ENCODE measurements at places on chromosomes 12 and 14.

GRCh38 chr14:21032326-21033132 lies 2.1 kb downstream of the RNASE13 start:
- DNase-seq = no peak

GRCh38 chr12:125314051-125314755 lies 249.0 kb downstream of the AACS start:
- no peak for DNase-seq

- DNase-seq = no peak
Observed at GRCh38 chr14:68548194-68549076, 244.4 kb downstream of the ZFP36L1 start.

GRCh38 chr14:32820181-32820580 lies 118.5 kb upstream of the NPAS3 start:
- DNase-seq = no peak

- DNase-seq = no peak
Observed at GRCh38 chr14:23544511-23545447, 6.8 kb downstream of the ZFHX2 start.

GRCh38 chr12:53097207-53097563 lies 282 bp upstream of the IGFBP6 start:
- no peak for DNase-seq

DNA sequence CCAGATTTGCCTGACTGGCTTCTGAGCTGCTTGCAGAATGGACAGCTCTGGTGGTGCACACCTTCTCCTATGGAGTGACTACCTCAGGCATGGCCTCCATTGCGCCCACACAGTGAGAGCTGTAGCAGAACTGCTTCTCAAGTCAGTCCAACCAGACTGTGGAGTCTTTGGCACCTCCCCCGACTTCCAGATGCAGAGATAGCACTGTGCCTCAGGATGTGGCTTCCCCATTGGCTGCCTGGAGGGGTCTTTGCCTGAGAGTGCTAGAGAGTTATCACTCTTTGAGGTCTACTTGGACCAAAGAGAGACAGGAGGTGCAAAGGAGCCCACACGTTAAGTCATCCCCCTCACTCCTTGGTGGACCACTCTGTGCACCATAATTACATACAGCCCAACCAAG lies 44.8 kb upstream of the FRS2 start:
- no peak for DNase-seq

DNA sequence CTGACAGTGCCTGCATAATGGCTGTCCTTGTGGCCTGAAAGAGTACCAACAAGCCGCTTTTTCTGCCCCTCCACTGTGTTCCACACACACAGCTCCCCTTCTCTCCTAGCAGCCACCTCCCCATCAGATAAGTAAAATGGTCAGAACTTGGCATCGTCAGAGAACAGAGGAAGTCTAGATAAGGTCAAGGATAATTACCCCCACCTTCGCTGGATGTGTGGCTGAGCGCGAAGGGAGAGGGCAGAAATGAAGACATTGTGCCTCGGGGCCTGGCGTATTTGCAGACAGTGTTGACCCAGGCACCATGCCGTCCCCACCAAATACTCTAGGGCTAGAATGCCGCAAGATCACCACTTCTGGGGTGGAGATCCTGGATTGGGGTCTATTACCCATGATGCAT lies 30.6 kb downstream of the FBXO21 start:
- no peak for DNase-seq

GRCh38 chr12:99019798-99020197 lies 374.7 kb downstream of the APAF1 start:
- DNase-seq = no peak

DNA sequence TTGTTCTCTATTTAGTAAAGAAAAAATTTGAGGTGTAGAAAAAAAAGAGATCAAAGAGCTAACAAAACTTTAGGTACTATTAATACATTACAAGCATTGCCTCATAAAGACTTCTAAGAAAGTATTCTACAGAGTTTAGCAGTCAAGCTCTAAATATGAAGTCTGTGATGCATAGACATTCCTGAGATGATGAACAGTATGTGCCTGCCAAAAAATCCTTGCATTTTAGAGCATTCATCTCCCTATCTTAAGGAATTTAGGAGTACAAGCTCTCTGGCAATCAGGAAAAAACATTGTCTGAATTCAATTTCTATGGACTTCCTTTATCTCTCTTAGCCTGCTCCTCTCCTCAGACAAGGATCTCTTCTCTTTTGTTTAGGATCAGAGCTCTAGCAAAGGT lies 202.6 kb upstream of the LRFN5 start:
- no peak for DNase-seq

GRCh38 chr14:52553671-52554575 lies 1.3 kb downstream of the GPR137C start:
- peak; percentile 69 for DNase-seq

- DNase-seq = no peak
Observed at GRCh38 chr12:92496790-92497189, 206.0 kb upstream of the PLEKHG7 start.

DNA sequence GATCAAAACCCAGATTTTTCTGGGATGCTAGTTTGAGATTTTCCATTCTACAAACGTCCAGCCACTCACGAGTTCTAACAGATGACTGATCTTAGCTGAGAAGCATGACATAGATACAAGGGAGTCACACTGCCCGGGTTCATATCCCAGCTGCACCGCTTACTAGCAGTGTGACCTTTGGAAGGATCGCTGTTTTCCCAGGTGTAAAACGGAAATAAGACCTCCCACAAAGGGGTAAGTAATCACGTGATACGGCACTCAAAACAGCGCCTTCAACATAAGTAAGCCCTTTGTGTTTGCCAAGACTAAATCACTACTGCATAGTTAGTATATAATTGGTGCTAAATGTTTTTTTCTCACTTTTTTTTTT lies 624 bp upstream of the PWP1 start:
- no peak for DNase-seq

DNA sequence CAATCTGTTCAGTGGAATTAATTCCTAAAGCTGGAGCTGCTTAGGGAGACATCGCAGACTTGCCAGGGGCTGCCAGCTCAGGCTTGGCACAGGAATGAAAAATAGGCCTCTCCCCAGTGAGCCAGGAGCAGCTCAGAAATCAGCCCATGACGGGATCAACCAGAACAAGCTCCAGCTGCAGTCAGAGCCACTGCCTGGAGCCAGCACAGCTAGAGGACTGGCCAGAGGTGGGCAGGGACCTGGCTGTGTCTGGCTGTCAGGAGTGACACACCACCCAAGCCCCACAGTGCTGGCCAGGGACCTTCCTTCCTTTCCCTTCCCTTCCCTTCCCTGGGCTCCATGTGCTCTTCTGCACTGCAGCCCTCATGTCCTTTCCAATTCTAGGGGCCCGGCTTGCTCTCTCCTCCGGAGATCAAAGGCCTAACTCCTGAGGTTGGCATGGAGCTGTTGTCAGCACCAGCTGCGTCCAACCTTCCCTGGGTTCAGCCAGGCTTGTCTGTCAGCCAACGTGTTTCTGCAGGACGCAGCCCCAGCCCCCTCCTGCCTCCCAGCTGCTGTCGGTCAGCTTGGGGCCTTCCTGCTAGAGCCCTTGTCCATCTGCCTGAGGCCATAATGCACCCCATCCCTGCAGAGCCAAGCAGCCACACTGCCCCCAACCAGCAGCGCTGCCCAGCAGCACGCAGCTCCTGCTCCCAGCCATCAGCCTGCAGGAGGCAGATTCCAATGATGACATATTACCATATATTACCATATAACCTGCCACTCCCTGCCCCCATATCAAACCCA lies 149.3 kb downstream of the CALM1 start:
- DNase-seq = no peak

DNA sequence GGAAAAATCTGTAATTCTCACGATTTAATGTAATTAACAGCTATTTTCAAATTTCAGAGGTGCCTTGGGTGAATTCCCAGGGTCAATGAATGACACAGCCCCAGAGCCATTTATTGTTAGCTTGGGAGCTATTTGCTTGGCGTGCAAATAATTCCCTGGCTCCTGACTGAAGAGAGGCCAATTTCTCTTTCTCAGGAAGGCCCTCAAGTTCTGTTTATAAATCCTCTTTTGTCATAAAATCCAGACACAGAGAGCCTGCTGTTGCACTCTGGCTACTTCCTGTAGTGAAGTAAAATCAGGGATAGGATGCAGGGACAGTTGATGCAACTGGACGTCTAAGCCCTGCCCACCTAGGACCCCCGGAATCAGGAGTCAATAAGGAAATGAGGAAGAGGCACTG lies 154.3 kb downstream of the TMX1 start:
- DNase-seq = no peak

GRCh38 chr14:19838433-19838832 lies 34.9 kb downstream of the OR4N2 start:
- no peak for DNase-seq

GRCh38 chr12:75944097-75944904 lies 87.3 kb downstream of the PHLDA1 start:
- no peak for DNase-seq

DNA sequence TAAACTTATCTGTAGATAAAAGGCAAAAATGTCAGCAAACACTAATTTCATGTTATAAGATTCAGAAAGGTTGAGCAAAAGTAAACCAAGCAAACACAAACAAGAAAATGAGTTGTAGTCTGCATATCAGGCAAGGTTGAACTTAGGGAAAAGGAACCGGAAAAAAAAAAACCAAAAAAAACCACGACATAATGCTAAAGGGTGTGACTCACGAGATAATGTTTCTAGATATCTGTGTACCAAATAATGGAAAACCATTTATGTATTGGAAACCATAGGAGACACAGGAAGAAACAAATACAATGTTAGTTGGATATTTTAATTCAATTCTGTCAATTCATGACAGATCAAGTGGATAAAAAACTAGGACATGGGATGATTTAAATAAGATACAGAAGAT lies 60.5 kb downstream of the GPATCH2L start:
- DNase-seq = no peak

DNA sequence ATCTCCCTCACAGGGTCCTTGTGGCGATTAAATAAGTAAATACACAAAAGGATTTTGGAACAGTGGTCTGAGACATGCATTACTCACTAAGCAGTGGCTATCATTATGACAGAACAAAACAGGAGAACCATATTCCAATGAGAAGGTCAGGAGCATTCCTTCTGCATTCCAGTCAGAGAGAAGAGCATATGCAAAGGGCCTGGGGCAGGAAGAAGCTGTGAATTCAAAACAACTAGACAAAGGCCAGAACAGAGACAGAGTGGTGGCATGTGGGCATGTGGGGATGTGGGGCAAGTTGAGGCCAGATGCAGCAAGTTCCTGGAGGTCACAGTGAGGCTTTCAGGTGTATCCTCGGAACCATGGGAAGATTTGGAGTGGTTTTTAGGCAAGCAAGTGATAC lies 70.1 kb upstream of the VRK1 start:
- DNase-seq = no peak

DNA sequence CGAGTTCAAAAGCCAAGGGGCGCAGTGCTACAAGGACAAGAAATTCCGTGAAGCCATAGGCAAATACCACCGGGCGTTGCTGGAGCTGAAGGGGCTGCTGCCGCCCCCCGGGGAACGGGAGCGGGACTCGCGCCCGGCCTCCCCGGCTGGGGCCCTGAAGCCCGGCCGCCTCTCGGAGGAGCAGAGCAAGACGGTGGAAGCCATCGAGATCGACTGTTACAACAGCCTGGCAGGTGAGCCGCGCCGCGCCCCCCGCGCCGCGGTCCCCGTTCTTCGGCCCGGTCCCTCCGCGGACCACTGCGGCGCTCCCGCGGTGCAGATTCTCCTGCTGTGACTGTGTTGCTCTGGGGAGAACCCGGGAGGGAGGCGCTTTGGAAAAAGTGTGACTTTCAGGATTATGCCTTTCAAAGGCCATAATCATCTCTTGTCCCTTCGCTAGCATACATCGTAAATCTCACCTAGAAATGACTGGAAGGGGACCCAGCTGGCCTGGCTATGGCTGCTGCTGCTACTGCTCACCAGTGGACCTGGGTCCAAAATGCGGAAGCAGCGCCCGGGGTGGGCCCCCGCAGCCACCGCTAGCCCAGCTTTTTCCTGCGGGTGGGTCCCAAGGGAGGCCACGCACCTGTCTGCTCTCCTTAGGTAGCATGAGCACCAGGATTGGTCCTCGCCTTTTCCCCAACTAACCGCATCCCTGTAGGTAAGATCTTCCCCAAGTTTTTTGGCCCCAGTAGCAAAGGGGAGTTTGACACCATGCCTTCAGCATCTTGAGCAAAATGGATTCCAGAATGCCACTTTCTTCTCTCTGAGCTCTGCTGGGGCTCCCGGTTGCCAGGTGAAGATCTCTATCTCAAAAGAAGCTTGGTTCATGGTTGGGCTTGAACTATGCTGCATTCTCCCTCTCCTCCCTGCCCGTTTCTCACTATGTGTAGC lies 853 bp downstream of the TTC9 start:
- DNase-seq = no peak

DNA sequence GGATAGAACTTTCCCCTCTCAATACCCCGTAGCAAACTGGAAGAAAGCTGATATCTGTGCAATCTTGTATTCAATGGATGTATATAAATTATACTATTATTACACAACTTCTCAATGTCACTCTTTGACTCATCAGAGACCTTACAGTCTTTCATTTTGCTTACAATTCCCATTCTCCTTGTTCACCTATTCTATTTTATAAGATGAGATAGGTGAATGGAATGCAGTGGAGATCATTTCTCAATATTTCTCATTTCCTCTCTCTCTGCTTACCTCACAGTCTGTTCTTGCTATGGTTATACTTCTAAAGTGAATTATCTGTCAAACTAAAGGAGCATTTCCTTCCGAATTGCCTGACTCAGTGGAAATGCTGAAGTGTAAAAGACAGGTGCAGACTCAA lies 14.9 kb downstream of the FOXA1 start:
- DNase-seq = no peak
